KG1 (cell line): ENCODE measurements at places on chromosomes 7 and 10.

GRCh38 chr10:75612904-75613684 lies 181.7 kb downstream of the LRMDA start:
- no peak for DNase-seq

DNA sequence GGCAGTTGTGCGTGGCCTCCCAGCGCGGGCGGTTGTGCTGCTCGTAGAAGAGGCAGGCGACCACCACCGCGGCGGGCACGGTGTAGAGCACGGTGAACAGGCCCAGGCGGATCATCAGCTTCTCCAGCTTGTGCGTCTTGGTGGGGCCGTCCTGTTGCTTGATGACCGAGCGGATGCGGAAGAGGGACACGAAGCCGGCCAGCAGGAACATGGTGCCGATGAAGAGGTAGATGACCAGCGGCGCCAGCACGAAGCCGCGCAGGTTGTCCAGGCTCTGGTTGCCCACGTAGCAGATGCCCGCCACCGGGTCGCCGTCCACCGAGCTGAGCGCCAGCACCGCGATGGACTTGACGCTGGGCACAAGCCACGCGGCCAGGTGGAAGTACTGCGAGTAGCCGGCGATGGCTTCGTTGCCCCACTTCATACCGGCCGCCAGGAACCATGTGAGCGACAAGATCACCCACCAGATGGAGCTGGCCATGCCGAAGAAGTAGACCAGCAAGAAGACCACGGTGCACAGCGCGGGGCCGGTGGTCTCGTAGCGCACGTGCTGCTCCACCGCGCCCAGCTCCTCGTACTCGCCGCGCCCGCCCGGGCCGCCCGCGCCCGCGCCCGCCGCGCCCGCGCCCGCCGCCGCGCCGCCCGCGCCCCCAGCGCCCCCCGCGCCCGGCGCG lies 2.2 kb downstream of the FZD8 start:
- no peak for DNase-seq

GRCh38 chr10:117075064-117075463 lies 63.0 kb downstream of the VAX1 start:
- DNase-seq, result no peak

- DNase-seq, result no peak
These were observed 59.3 kb downstream of the NUDCD3 start for GRCh38 chr7:44431091-44431608.

DNA sequence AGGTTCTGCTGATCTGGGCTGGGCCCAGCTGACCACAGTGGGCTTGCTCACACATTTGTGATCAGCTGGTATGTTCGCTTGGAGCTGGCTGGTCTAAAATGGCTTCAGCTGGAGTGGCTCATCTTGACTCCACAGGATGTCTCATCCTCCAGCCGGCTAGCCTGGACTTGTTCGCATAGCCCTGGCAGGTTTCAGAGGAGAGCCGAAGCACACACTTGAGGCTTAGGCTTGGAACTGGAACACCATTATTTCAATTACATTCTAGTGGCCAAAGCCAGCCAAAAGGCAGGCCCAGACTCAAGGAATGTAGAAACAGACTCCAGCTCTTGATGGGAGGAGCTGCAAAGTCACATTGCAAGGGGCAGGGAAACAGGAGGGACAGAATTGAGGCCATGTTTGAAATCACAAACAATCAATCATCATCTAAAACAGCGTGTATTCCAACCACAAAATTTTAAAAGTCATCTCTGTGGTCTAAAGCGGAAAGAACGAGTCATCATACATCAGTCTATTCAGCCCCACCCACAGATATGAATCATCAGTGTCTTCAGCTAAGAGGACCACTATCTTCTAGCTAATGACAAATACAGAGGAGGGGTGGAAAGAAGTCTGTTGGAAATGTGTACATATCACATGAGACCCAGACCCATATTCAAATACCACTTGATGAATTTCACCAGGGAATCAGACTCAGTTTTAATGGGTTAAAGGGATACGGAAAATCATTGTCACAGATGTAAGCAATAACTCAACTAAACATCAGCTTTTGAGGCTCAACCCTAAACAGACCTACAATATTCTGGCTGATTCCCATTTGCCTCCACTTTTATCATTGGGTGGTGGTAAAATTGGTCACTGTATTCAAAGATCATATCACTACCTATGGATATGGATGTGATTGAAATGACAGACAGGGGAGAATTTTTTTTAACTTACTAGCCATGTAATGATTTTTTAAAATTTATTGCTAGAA lies 139.0 kb upstream of the MKLN1 start:
- DNase-seq, result no peak

- DNase-seq, result no peak
These were observed 17.4 kb upstream of the GNA12 start for GRCh38 chr7:2861509-2861908.

- DNase-seq, result no peak
These were observed 69.4 kb downstream of the NOC3L start for GRCh38 chr10:94293354-94293753.
